Heart left ventricle (tissue), 16 donors: ENCODE measurements at places on chromosomes 5 and 9. TPM values are rescaled to one million over a fixed set of nuclear protein-coding genes. Genes with fewer than 3 reads are reported as not detected.

DNA sequence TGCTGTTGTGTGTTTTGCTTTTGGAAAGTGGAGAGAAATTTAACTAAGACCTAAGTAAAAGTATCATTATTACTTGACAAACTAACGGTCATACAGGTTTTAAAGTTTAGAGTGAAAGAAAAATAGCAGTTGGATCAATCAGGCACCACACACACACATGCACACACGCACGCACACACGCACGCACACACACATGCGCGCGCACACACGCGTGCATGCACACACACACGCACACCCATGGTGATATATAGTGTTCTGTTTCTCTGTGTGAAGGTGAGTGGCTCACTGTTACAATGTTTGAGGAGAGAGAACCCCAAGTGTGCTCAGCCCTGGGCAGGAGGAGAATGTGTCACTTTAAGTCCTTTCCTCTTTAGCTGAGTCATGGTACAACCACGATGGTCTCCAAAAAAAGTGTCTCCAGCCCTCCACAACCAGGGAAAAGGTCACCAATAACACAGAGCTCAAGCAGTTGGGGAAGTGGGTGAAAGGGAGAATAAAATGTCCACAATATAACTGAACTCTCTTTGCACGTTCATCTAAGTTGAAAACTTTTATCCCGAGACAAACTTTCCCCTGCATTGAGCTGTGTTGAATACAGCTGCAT lies 3.2 kb downstream of the ZNF366 start:
- peak; percentile 31 for DNase-seq

TRIM14 gene
- polyA plus RNA-seq: 0.99 TPM

DMRT2 gene
- polyA plus RNA-seq: not detected

WDR38 gene
- 0.15 TPM for polyA plus RNA-seq

PCDHGB2 gene
- polyA plus RNA-seq: 2.1 TPM

GRCh38 chr5:32538031-32538547 lies 47.3 kb upstream of the SUB1 start:
- DNase-seq: peak; percentile 49

GRIA1 gene
- 0.12 TPM for polyA plus RNA-seq

CDH10 gene
- not detected for polyA plus RNA-seq
